Psoas muscle (tissue), 8 donors: ENCODE measurements at places on chromosomes 13 and 19. TPM values are rescaled to one million over a fixed set of nuclear protein-coding genes. Genes with fewer than 3 reads are reported as not detected.

GRCh38 chr19:42420055-42420544 lies 7.1 kb downstream of the LIPE start:
- H3K4me3 ChIP-seq, result peak overlapping the region; percentile 4
- no peaks in the 10 kb centered on the region for H3K36me3 ChIP-seq
- no peak overlapping the region for H3K27ac ChIP-seq
- no peak for DNase-seq
- peaks cover 29% of the 10 kb centered on the region for H3K27me3 ChIP-seq

GRCh38 chr19:50555450-50556281 lies 12.6 kb downstream of the LRRC4B start:
- DNase-seq, result no peak
- no peaks in the 10 kb centered on the region for H3K36me3 ChIP-seq
- H3K27ac ChIP-seq, result no peak overlapping the region
- H3K4me3 ChIP-seq, result peak overlapping the region; percentile 58

DNA sequence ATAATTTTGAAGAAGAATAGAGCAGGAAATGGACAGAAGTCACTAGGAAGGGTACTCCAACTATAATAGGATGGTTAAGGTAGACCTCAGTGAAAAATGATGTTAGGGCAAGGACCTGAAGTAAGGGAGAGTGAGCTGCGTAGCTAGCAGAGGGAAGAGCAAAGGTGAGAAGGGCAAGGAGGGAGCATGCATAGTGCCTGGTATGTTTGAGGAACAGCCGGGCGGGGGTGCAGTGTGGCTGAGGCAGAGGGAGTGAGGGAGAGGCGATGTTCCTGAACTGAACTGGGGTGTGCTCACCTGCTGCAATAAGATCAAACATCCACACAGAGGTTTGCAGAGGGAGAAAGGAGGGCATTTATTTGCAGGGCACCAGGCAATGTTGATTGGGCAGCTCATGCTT lies 110.4 kb downstream of the DNAJC15 start:
- no peaks in the 10 kb centered on the region for H3K4me1 ChIP-seq
- no peak overlapping the region for H3K27ac ChIP-seq
- no peaks in the 10 kb centered on the region for H3K27me3 ChIP-seq
- no peak for DNase-seq
- H3K4me3 ChIP-seq, result no peak overlapping the region

ZNF177 gene
- not detected for total RNA-seq

PSG7 gene
- total RNA-seq, result not detected
